ENCODE measurements at places on chromosomes 5 and 9.

GRCh38 chr9:130343445-130343918, 77.9 kb downstream of the HMCN2 start:
- DNase-seq = no peak

DNA sequence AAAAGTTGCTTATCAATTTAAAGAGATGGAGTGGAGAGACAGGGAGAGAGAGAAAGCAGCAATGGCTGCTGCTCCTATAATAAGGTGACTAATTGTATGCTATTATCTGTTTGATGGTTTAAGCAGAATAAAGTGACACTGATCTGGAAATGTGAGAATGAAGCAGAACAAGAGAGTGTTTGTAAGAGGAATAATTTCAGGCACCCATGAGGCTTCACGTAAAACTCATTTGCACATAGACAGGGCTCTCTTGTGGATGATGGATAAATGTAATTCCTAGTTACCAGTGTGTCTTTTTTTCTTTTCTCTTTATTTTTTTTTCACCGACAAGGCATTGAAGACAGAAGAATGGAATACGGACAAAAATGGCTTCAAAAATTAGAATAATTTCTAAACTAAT, 228.8 kb upstream of the TYRP1 start:
- DNase-seq = no peak

DNA sequence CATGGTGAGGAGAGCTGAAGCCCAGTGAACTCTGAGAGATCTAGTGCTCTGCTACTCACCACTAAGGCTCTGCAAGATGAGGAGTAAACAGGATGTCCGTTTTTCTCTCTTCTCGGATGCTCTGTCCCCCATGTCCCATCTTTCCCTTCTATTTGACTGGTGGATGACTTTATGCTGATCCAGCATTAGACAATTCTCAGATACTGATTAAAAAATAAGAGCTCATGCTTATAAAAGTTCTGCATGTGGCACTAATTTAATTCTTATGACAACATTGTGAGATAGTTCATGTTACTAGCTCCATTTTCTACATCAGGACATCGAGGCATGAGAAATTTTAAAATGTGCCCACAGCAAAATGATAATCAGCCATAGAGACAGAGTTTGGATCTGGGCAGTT, 77.0 kb downstream of the HMHB1 start:
- no peak for DNase-seq

- DNase-seq = no peak
These were observed 1.9 kb upstream of the ZNF79 start for GRCh38 chr9:127422133-127422782.

- DNase-seq = peak; percentile 8
These were observed at the start of gene TRPM6 for GRCh38 chr9:74887041-74887980. Gene TRPM6, minus strand, starts transcription at chr9:74887921. Its CDS starts 65 bp downstream, at chr9:74887856.

GRCh38 chr5:155836089-155836803, 490.7 kb upstream of the SGCD start:
- DNase-seq = no peak

GRCh38 chr5:1055896-1056610, 47.5 kb downstream of the NKD2 start:
- DNase-seq = no peak

- no peak for DNase-seq
These were observed 24.6 kb downstream of the TRAF2 start for GRCh38 chr9:136910901-136911245.

DNA sequence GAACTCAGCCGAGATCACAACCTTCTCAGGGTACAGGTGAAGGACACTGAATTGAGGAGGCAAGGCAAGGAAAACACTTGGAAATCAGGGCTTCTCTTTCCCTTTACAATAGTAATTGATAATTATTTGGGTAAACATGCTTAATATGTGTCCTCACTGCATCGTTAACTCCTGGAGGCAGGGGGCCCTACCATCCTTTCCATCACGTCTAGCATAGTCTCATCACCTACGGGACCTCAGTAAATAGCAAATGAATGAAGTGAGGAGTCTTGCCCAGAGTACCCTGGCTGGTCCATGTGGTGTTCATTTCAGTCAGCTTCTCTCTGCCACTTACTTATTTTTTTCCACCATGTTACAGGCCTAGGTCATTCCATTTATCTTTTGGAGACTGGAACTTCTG, 2.3 kb downstream of the F2RL1 start:
- no peak for DNase-seq

- no peak for DNase-seq
These were observed 215.8 kb downstream of the ADAMTS12 start for GRCh38 chr5:33675958-33676464.

- DNase-seq = no peak
These were observed 176.1 kb downstream of the GABRG2 start for GRCh38 chr5:162243651-162244050.

DNA sequence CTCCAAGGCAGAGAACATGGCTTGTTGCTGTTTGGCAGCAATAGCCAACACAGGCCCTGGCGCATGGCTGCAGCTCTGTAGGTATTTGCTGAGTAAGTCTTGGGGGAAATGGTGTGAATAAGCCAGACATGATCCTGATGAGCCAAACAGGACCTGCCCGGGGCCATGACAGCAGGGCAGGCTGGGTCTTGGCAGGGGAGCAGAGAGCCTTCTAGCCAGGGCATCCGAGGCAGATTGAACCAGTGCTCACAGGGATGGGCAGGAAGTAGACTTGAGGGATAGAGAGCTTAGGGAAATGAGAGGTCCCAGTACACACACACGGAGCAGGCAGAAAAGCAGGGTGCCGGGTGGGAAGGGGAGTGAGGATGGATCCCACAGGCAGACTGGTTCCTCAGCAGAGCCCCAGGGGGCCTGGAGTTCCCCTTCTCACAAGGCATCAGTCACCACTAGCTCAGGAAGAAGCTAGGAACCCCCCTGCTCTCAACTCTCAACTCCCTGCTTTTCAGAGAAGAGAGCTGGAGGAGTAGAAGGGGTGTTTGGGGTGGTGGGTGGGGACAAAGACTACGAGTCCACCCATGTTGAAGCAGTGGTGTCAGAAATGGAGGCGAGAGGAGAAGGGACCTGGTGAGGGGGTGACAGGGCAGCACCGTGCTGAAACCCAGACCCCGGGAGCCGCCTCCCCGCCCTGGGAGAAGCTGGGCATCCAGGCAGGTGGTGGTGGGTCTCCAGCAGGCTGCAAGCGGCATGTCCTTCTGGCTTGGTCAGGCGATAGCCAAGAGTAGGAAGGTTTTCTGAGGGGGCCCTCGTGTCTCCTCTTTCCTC, 111.1 kb downstream of the RGS3 start:
- no peak for DNase-seq

DNA sequence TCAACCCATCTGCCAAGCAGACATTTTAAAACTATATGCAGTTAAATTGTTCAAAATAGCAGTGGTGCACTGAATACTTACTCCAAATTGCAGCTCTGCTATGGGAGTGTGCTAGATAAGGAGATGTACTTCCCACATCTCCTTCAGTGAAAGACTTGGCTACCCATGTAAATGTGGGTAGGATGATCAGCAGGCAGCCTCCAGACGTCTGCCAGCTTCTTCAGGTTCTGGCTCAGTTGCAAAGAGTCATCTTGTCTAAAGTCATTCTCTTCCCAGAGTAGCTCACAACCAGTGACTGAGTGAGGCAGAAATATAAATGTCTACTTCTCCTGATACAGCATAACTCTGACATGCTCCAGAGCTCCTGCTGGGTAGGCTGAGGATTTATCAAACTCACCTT, 1050.0 kb upstream of the CDH10 start:
- no peak for DNase-seq

DNA sequence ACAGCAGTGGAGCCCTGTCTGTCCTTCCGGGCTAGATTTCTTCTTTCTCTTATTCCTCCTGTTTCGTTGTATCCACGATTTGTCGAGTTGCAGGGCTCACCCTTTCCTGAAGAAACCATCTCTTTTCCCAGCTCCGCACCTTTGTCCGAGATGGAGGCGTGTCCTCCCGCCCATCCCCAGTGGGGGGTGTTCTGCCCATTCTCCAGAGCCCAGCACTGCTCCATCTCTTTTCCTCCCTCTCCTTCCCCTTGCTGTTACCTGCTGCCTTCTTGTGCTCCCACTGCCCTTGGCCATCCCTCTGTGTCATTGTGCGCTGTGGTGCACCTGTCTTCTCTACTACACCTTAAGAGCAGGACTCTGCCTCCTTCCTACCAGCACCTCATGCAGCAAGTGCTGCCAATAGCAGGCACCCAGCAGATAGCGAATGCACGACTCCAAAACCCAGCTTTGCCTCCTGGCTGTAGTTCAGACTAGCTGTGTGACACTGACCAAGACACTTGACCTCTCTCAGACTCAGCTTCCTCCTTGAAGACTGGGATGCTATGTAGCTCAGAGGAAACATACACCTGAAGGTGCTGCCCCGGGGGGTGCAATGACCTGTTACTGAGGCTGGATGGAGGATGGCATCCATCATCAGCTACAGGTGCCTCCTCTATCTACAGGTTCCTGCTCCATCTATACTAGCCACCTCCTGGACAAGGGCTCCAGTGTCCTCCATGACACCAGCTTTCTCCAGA, 8.9 kb downstream of the OR13J1 start:
- DNase-seq = no peak

DNA sequence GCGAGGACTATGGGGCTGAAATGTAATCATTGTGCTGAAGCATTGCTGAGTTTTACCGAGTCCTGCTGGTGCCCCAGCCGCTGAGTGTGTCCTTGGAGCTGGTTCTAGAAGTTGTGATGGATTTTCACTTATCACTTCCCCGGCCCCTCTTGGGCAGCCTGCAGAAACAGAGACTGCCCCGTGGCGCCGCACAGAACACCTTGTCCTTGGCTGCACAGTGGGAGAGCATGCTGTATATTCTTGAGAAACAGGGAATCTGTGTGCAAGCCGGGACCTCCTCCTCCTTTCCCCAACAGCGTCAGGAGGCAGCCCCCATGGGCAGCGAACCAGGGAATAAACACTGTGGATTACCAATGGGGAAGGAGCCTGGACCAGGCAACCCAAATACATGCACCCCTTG, 90.6 kb upstream of the RUFY1 start:
- DNase-seq = no peak

DNA sequence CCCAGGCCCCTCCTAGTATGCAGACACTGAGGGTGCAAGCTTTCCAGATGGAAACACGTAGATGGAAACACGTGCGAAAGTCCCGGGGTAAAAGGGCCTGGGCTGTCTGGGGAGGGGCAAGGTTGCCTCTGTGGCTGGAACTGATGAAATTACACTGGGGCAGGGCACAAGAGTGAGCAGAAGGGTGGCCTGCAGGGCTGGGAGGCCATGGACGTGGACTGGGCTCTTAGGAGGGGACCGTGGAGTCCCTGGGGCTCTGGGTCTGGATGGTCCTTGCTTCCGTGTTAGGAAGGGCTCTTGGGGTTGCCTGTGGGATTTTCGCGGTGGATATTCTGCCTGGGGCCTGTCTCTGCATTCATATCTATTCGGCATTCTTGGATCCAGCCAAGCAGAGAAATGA, 63.3 kb downstream of the IRX1 start:
- DNase-seq = no peak

DNA sequence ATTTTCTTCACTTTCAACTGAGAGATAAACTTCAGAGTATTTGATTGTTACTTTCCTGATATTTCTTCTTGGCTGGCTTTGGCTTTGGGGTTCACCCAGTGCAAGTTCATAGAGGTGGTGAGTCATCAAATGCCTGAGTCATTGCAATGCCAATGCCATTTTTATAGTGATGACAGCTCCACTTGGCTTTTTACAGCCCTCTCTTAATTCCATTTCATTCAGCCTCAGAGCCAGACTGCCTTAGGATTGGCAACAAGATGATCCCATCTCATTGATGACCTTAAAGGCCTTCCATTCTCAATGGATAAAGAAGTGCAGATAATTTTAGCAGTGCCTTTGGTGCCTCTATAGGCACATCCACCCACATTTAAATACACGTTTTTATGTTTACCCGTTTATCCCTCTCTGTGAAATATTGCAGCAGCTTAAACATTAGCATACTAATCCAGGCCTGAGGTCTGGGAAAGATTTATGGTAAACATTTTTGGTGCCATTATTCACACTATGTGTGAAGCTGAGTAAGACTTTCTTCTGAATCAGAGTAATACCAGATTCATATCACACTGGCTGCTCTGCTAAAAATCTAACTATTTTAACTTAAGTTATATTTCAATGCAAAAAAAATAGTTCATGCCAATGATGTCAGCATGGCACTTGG, 88.9 kb upstream of the TYRP1 start:
- DNase-seq = no peak

- DNase-seq = no peak
These were observed 14.4 kb downstream of the FREM1 start for GRCh38 chr9:14895806-14896205.

DNA sequence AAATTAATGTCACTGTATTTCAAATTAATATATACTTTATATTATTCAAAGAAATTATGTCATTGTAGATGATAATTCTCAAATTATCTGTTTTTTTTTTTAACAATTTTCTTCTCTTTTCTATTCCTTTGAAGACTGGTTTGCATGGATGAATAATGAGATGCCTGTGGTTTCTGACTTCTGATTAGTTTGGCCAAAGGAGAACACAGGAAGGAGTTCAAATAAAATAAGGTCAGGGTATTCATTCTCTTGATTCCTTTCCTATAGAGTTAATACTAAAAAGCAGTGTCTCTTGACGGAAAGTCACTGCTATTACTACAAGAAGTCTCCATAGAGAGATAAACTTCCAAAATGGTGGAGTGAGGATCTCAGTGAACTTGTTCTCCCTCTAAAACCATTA, 279.6 kb upstream of the FTMT start:
- DNase-seq = no peak

GRCh38 chr5:137595396-137596079, 96.4 kb upstream of the SPOCK1 start:
- no peak for DNase-seq

- no peak for DNase-seq
These were observed 70.1 kb upstream of the NXNL2 start for GRCh38 chr9:88464851-88465250.

DNA sequence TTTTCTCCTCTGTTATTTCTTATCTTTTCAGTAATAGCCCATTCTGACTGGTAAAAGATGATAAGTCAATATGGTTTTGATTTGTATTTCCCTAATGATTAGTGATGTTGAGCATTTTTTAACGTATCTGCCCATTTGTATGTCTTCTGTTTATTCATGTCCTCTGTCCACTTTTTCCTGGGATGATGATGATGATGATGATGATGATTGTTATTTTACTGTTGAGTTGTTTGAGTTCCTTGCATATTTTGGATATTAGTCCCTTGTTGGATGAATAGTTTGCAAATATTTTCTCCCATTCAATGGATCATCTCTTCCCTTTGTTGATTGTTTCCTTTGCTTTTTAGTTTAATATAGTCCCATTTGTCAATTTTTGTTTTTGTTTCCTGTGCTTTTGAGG, 27.0 kb downstream of the UTP15 start:
- DNase-seq = no peak

- no peak for DNase-seq
These were observed 9.0 kb upstream of the ADGRD2 start for GRCh38 chr9:124441291-124441690.

- DNase-seq = no peak
These were observed 26.1 kb upstream of the MATR3 start for GRCh38 chr5:139267481-139267880.

DNA sequence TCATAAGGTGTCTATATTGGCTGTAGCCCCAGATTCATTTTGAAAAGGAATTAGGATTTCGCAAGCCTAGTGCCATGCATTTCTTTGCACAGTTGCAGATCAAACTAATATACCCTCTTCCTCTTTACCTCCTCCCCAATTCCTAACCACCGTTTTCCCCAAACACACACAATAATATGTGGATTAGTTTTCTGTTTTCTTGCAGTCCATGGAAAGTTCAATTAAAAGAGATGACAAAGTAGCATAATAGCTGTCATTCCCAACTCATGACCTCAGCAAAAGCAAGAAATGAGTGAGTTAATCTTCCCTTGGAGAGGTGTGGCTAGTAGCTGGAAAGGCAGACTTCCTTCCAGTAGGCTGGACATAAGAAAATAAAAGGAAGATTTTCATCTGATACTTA, 349.1 kb downstream of the TMEM232 start:
- no peak for DNase-seq

GRCh38 chr5:435961-436640, 6.9 kb upstream of the EXOC3 start:
- DNase-seq = no peak
